ENCODE measurements at places on chromosomes 7 and 10. TPM values are rescaled to one million over a fixed set of nuclear protein-coding genes. Genes with fewer than 3 reads are reported as not detected.

The GBX1 gene
- total RNA-seq, result not detected

The ACHE gene
- 10.4 TPM for total RNA-seq

The MLXIPL gene
- total RNA-seq, result 7.2 TPM

The PVRIG gene
- not detected for total RNA-seq

The AFAP1L2 gene
- total RNA-seq, result 170 TPM

The ZNF853 gene
- total RNA-seq, result 1.4 TPM

DNA sequence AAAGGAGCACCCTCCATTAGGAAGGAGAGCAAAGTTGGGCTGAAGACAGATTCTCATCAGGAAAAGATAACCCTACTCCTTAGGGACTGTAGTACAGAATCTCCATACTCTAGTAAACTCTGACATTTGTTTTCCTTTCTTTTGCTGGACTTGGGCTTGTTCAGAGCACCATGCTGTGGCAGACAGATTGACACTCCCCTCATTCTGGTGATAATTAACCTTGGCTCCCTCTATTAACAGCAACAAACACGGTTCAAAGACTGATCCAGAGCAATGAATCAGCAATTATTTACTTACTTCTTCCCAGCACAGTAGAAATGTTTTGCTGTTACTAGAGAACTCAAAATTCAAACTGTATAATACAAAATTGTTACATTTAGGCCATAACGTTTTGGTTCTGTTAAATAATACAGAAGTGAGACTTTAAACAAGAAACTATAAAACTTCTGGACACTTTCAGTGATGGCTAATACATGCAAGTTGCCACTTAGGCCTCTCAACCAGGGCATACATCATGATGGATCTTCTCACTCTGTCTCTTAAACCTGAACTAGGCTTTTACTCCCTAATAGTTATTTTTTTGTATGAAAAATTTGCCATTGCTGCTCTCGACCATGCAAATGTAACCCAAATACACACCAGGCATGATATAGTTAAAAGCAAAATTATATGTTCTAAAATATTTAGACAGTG lies 639.0 kb downstream of the IPMK start:
- no peak for DNase-seq

- DNase-seq, result no peak
Observed at GRCh38 chr7:25569765-25570164, 341.5 kb upstream of the NPVF start.

GRCh38 chr7:3008386-3008785 lies 35.3 kb downstream of the CARD11 start:
- no peak for DNase-seq

- DNase-seq, result no peak
Observed at GRCh38 chr10:121952226-121952625, 22.8 kb downstream of the NSMCE4A start.

GRCh38 chr7:47371733-47372368 lies 210.1 kb downstream of the TNS3 start:
- no peak for DNase-seq

- no peak for DNase-seq
Observed at GRCh38 chr7:68309806-68310205, 1288.5 kb upstream of the AUTS2 start.

GRCh38 chr10:49252313-49253034 lies 46.5 kb upstream of the C10orf71 start:
- DNase-seq, result no peak

- DNase-seq, result no peak
Observed at GRCh38 chr7:135791543-135792362, 43.1 kb upstream of the FAM180A start.

- DNase-seq, result no peak
Observed at GRCh38 chr7:50782375-50783208, at the start of gene GRB10. Gene GRB10 (minus strand): TSS chr7:50782896. CDS start chr7:50732322, 50,574 bp downstream.

GRCh38 chr7:69564454-69565417 lies 33.5 kb upstream of the AUTS2 start:
- DNase-seq, result no peak

All from Panc1 (cell line).